ENCODE measurements at places on chromosomes 4 and X. TPM values are rescaled to one million over a fixed set of nuclear protein-coding genes. Genes with fewer than 3 reads are reported as not detected.

DNA sequence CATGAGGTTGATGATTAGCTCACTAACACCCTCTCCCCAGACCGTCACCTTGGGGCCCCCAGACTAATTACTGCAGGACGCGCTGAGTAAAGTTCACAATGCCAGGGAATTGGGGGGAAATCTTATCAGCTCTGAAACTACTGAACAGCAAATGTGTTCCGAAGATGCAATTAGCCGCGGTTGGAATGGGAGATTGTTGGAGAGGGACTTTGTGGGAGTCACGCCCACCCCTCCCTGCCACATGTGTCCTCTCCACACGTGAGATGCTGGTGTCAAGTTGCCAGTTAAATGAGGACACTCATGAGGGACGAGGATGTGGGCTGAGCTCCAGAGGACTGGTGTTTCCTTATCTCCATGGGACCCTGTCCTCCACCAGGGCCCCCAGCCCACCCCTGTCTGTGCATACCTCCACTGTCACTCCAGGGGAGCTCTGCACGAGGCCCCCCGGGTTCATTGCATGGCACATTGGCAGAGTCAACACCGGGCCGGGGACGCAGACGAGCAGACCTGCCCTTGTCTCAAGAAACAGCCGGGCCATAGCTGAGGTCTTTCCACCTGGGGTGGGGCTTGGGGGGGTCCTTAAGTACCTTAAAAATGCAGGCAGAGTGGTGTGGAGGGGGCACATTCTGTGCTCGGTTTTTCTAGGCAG lies 175.4 kb upstream of the PSAPL1 start:
- DNase-seq = no peak

GRCh38 chr4:168907119-168907698 lies 102.8 kb downstream of the CBR4 start:
- peak; percentile 84 for DNase-seq

DNA sequence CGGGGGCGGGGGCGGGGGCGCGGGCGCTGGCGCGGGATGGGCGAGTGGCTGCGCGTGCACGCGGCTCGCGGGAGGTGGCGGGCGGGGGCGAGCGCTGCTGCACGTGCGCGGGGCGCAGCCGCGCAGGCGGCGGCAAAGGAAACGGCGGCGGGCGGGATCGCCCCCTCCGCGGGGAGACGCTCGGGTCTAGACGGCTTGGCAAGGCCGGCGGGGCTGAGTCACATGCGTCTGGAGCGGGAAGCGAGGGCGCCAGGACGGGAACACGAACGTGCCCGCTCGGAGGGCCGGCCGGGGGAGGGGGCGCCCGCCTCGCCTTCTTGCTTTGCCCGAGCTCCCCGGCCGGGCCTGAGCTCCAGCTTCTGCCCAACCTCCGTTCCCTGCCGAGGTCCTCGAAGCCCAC lies 4.3 kb upstream of the HAUS7 start:
- DNase-seq = no peak

DNA sequence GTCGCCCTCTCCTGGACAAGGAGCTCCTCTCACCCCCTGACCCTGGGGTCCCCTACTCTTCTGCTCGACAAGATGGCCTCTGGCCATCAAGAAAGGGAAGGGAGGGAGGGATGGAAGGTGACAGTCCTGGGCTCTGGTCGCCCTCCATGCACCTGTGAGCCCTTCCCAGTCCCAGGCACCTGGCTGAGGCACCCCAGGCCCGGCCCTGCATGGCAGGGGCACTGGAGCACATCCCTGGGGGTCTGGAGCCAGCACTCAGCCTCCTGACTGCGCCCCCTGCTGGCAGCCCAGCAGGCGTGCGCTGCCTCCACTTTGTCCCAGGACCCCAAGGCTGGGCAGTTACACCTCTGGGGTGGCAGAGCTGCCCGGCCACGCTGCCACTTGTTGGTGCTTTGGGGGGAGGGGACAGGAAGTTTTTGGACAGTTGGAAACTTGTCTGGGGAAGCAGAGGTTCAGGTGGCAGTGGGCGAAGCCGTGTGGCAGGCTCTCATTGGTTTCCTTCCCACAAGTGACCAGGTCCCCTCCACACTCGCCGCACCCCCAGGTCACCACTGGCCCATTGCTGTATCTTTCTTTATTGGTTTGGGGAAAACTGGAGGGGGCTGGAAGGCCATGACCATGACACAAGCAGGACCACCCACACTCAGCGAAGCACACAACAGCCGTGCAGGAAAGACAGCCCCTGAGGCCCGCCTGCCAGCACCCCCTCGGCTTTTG lies 4.3 kb downstream of the PNCK start:
- DNase-seq = peak; percentile 20

- DNase-seq = no peak
These were observed 200.3 kb downstream of the STPG2 start for GRCh38 chr4:97942951-97943350.

DNA sequence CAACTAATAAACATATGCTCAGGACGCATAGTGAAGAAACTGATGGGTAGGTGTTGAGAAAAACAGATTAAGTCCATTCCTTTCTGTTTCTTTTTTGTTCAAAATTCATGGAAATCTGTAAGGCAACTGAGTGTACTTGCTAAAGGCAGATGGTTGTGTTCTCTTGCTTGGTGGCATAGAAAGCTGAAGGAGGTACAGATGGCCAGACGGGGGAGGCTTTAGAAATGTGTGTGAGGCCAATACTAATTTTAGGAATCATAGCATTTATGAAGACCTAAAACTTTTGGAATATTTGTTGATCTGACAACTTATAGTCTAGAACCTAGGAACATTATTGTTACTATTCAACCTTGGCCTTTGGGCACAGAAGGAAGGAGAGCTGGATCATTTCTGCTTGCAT lies 56.8 kb upstream of the EMCN start:
- no peak for DNase-seq

- DNase-seq = peak; percentile 96
These were observed 67.0 kb downstream of the SEL1L3 start for GRCh38 chr4:25795566-25796454.

GRCh38 chr4:10051517-10052135 lies 30.3 kb upstream of the SLC2A9 start:
- DNase-seq = no peak

- DNase-seq = no peak
These were observed 493.4 kb downstream of the IQCM start for GRCh38 chr4:149322203-149322602.

GRCh38 chrX:114101081-114101480 lies 482.8 kb upstream of the HTR2C start:
- no peak for DNase-seq

GRCh38 chr4:147594107-147594506 lies 23.1 kb upstream of the TMEM184C start:
- no peak for DNase-seq

DNA sequence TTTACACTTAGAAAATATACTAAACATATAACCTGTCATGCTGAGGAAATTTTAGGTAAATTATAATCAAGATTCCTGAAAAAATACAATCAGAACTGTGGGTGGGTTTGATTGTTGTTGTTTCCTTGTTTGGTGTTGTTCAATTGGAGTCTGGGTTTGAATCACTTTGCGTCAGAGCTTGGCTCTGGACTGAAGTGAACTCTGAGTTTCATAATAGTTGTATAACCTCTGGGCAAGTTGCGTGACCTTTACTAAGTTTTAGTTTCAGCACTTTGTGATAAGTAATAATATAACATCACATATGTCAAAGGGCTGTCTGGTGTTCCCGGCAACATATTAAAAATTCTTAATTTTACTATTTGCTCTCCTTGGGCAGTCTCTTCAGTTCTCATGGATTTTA lies 758.1 kb downstream of the RAPGEF2 start:
- DNase-seq = no peak

GRCh38 chr4:113472864-113473263 lies 288.7 kb downstream of the CAMK2D start:
- DNase-seq = no peak

DNA sequence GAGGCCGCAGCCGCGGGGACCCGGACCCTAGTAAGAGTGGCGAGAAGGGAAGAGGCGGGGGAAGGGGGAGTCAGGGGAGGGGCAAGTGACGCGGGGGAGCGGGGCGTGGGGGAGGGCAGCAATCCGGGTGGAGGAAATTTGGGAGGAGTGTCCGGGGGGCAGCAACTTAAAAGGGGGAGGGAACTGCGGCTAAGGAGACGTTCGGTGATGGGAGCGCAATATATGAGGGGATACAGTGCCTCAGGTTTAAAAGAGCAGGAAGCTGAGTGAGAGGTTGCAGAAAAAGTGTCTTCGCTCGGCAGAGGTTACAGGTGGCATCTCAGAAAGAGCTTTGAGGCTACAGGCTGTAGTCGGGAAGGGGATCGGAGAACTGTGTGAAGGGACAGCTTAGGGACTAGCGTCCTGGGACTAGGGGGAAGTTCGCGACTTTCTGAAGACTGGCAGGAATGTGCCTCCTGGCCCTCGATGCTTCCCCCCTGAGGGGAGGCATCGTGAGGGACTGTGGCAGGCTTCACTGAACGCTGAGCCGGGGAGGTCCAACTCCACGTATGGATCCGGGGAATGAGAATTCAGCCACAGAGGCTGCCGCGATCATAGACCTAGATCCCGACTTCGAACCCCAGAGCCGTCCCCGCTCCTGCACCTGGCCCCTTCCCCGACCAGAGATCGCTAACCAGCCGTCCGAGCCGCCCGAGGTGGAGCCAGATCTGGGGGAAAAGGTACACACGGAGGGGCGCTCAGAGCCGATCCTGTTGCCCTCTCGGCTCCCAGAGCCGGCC lies 519 bp downstream of the FOXO4 start:
- no peak for DNase-seq

Gene UNC5C
- total RNA-seq = 0.03 TPM

Gene FAM47A
- not detected for total RNA-seq

Gene FATE1
- total RNA-seq = not detected

Gene TMSB15B
- 23.2 TPM for total RNA-seq

Gene MAOB
- not detected for total RNA-seq
